ENCODE measurements at places on chromosomes 7 and 10. TPM values are rescaled to one million over a fixed set of nuclear protein-coding genes. Genes with fewer than 3 reads are reported as not detected.

The PKD2L1 gene
- not detected for total RNA-seq

The LAMB4 gene
- total RNA-seq = 0.18 TPM

The GUSB gene
- 31.9 TPM for total RNA-seq

The PIP gene
- not detected for total RNA-seq

The SLC18A3 gene
- not detected for total RNA-seq

The INTS1 gene
- 39.2 TPM for total RNA-seq

Measured in pulmonary artery endothelial cell (primary cell).